ENCODE measurements at places on chromosomes 2 and 18.

- DNase-seq, result no peak
Observed at GRCh38 chr2:177916342-177916741, 156.2 kb downstream of the PDE11A start.

- no peak for DNase-seq
Observed at GRCh38 chr2:119004602-119005001, 62.6 kb downstream of the MARCO start.

DNA sequence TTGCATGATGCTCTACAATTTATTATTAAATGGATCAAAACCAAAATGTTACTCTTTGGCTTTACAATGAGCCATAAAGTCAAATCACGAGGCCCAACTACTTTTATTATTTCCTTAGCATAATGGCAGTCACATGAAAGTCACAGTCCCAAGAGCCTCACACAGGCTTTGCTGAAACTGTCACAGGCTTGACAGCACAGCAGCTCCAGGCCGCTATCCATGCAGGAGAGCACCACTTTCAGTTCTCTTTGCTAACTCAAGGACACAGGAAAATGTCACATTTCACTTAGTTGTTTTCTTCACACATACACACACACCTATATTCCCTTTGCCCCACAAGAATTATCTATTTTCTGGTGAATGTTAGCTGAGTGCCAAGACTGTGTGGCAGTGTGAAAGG is 11.1 kb upstream of the MSGN1 start:
- no peak for DNase-seq

- no peak for DNase-seq
Observed at GRCh38 chr2:120287183-120288015, 34.7 kb downstream of the RALB start.

DNA sequence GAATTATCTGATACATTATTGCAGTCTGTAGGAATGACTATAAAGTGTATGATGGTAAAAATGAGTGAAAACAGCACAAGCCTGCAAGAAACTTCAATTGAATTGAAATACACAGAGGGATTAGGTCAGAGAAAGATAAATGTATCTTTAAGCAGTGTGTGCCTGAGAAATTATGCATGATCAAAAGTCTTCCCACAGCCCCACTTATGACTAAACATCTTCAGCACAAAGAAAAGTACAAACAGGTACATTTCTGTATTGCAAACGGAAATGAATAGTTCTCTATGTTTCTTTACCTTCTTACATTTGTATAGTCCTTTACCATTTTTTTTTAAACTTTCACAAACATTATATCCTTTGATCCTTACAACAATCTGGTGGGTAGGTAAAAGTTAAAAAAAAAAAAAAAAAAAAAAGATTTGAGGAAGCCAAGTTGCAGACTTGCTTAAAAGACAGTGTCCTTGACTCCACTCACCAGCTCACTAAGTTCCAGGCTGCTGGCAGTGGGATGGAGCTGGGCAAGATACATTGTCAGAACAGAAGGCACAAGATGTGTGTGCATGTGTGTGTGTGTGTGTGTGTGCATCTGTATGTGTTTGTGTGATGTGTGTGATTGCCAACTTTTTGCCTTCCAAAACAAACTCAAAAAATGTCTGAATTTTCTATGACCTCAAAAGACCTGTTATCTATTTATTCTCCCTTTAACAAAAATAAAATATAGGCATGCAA is 423.7 kb upstream of the ACVR2A start:
- DNase-seq, result no peak

DNA sequence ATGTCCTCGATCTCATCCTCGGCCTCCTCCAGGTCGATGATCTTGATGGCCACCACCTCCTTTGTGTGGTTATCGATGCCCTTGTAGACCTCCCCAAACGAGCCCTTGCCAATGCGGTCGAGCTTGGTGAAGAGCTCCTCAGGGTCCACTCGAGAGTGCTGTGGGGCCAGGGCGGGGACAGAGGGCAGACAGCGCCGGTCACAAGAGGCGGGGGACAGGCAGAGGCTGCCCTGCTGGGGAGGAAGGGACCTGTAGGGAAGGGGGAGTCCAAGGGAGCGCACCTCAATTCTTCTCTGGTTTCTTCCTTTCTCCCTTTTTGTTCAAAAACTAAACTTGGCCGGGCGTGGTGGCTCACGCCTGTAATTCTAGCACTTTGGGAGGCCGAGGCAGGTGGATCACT is 6.8 kb downstream of the STK25 start:
- no peak for DNase-seq

DNA sequence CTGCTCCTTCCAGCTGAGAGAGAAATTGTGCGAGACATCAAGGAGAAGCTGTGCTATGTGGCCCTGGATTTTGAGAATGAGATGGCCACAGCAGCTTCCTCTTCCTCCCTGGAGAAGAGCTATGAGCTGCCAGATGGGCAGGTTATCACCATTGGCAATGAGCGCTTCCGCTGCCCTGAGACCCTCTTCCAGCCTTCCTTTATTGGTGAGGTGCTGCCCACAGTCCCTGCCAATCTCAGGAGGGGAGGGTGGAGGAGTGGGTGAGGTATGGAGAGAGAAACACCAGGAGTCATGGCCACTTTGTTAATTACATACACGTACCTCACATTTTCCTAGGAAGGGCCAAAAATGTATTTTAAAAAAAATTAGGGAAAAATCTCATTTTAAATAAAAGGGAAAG is 12.0 kb upstream of the DGUOK start:
- no peak for DNase-seq

GRCh38 chr2:39782591-39782990 is 3.5 kb upstream of the THUMPD2 start:
- no peak for DNase-seq

GRCh38 chr2:225574582-225575138 is 175.2 kb downstream of the NYAP2 start:
- DNase-seq, result no peak
